Activated T-cell treated with anti-CD3 and anti-CD28 coated beads, Interleukin-2, amount 50 U/mL, for 4 hours (primary cell): ENCODE measurements at places on chromosomes 3 and 15. TPM values are rescaled to one million over a fixed set of nuclear protein-coding genes. Genes with fewer than 3 reads are reported as not detected.

DNA sequence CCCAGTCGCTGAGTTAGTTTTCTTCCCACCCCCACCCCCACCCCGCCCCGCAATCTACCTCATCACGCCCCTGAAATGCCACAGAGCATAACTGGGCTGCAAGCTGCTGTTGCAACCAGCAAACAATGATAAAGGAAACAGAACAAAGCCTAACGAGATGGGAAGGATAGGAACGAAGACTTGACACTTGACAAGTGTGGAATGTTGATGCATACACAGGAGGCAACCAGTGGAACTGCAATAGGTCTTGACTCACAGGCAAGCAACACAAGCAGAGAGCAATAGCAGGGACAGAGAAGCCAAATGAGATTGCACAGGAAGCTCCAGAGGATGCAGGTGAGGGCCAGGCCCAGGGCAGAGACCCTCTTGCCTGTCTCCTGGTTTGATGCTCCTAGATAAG lies 225.9 kb downstream of the IGSF11 start:
- DNase-seq: no peak

GRCh38 chr3:107208100-107208499 lies 169.1 kb upstream of the CCDC54 start:
- no peak for DNase-seq

ROPN1 gene
- total RNA-seq: not detected

AMOTL2 gene
- 0.16 TPM for total RNA-seq

DNA sequence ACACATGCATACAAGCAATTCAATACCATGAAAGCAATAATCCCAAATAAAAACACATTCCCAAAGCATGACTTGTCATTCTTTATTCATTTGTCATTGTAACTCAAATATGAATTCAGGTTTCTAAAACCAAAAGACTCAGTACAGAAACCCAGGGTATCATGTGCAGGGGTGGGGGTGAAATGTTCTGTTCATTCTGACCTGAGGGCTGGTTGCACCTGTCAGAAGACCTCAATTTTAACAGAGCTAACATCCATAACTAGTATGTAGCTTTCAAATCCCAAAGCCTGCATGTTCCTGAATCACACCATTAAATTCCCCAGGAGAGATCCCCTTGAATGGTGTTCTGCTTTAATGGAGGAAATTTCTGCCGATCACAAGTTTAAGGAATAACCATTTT lies 738.7 kb downstream of the MCTP2 start:
- no peak for DNase-seq

DNA sequence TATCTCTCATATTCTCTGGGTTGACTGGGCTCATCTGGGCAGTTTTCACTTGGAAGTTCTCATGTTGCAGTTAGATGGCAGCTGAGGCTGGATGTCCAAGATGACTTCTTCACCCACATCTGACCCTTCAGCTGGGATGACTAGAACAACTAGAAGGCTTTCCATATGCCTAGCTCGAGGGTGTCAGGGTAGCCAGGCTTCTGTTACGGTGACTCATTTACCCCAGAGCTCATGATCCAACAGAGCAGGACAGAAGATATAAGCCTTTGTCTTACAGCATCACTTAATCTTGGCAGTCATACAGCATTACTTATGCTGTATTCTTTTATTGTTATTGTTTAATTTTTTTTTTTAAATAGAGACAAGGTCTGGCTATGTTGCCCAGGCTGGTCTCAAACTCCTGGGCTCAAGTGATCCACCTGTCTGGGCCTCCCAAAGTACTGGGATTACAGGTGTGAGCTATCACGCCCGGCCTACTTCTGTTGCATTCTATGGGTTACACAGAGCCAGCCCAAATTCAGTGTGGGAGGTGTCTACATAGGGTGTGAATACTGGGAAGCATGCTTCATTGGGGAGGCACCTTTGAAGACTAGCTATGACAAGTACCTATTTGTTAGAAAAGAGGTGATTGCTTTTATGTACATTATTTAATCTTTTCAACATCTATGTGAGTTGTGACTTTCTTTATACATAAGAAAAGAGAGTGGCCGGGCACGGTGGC lies 10.7 kb downstream of the HMCES start:
- no peak for DNase-seq

ACP3 gene
- total RNA-seq: not detected

POLQ gene
- 4.4 TPM for total RNA-seq

DNA sequence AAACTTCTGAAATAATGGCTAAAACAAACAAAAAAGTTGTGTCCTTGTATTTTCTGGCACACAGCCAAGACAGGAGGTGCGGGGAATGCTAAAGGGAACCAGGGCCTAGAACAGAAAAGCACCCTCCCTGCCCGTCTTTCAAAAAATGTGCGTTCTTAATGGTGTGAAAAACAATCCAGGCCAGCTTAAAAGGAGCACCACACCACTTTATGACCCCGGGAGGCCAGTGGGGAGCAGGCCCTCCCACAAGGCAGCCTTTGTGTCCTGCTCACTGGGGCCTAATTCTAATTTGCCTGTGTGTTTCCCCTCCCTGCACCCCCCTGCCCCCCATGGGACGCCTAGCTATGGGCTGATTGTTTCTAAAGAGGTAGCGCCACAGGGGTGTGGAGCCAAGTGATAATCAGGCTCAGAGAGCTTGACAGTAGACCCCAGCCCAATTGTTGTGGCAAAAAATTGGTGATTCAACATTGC lies 181.4 kb downstream of the GREM1 start:
- no peak for DNase-seq

CLDND1 gene
- 249 TPM for total RNA-seq

RHCG gene
- total RNA-seq: not detected

TEX264 gene
- total RNA-seq: 37.8 TPM

DNA sequence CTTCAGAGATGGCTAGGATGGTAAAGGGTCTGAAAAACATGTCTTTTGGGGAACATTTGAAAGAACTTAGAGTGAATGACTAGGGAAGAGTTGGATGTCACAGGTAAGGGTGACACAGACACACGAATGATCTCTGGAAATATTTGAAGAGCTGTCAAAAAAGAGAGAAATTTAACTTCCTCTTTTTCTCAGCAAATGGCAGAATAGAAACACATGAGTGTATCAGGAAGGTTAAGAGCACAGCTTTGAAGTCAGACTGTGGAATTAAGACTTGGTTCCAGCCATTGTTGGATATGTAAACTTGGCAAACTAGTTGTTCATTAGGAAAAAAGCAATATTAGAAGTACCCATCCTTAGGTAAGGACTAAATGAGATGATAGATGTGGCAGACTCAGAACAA lies 117.7 kb downstream of the IMPG2 start:
- DNase-seq: no peak

GRCh38 chr3:31399271-31399670 lies 133.5 kb upstream of the STT3B start:
- no peak for DNase-seq

GRCh38 chr15:90425726-90426346 lies 37.8 kb downstream of the IQGAP1 start:
- no peak for DNase-seq

RASGRP1 gene
- total RNA-seq: 36.9 TPM

MOBP gene
- total RNA-seq: not detected

POC1A gene
- 9.7 TPM for total RNA-seq

PPP1R14D gene
- not detected for total RNA-seq

GRCh38 chr3:110391640-110392395 lies 679.8 kb upstream of the NECTIN3 start:
- DNase-seq: no peak

MYEF2 gene
- 7.6 TPM for total RNA-seq

DNA sequence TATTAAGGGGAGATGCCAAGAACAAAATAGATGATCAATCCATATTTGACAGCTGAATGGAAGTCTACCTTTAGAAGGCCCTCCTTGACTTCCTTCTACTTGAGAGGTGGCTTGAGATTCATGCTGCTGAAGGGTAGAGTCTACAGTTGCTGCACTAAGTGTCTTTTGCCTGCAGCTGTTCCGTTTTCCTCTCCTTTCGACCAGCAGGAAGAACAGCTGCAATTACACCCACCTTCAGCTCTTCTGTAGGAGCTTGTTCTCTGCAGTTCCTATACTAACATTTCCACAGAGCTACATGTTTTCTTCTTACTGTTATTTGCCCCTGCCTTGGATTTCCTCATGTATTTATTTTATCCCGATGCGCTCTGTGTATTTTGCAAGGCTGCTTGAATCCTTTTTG lies 79.1 kb downstream of the ARRDC4 start:
- DNase-seq: no peak

- no peak for DNase-seq
These were observed 7.1 kb downstream of the ITGA11 start for GRCh38 chr15:68424754-68425390.

GRCh38 chr3:37909067-37909911 lies 47.6 kb downstream of the CTDSPL start:
- no peak for DNase-seq

- no peak for DNase-seq
These were observed 10.9 kb downstream of the GPR87 start for GRCh38 chr3:151305775-151306151.

SCN11A gene
- total RNA-seq: not detected

DNA sequence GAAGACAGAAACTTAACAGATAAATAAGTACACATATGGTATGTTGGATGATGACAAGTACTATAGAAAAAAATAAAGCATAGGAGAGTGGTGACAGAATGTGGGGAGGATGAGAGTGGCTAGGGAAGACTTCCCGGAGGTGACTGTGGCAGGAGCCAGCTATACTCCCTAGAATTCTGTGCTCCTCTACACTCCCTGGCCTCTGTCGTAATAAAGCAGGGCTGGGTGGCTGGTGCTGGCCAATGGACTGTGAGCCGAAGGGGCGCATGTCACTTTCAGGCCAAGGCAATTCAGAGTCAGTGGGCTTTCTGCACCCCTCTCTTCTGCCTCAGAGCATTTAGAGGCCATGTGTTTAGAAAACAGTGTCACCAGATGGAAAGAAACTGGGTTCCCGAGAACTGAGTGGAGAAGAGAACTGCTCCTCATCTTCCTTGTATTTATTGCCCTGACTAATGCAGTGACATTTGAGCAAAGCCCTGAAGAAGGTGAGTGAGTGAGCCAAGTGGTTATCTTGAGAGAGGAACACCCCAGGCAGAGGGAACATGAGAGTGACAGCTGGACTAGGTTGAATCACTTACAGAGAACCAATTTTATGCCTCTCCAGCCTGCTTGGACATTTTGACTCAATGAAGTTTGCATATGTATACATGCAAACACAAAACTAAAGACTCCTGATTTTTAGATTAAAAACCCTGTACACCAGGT lies 5.2 kb upstream of the VPS8 start:
- DNase-seq: no peak

GRCh38 chr3:46676601-46677410 lies 16.7 kb downstream of the ALS2CL start:
- DNase-seq: no peak

CADPS gene
- not detected for total RNA-seq

GRCh38 chr15:89244574-89244903 lies 760 bp downstream of the FANCI start:
- DNase-seq: no peak

- DNase-seq: no peak
These were observed 17.1 kb downstream of the NEK10 start for GRCh38 chr3:27352047-27352446.

- DNase-seq: no peak
These were observed 10.5 kb downstream of the BNIP2 start for GRCh38 chr15:59678620-59679019.

GRCh38 chr3:33355611-33356010 lies 78.4 kb downstream of the FBXL2 start:
- no peak for DNase-seq

- DNase-seq: no peak
These were observed 166.1 kb downstream of the SSR3 start for GRCh38 chr3:156388497-156389448.

- DNase-seq: no peak
These were observed 14.2 kb downstream of the CP start for GRCh38 chr3:149207475-149207874.

FBXL22 gene
- 0.87 TPM for total RNA-seq

- DNase-seq: no peak
These were observed 111.4 kb downstream of the DLG1 start for GRCh38 chr3:197186887-197187588.

- DNase-seq: no peak
These were observed 98.5 kb downstream of the MTHFS start for GRCh38 chr15:79798311-79798710.

RBP2 gene
- total RNA-seq: not detected

DNA sequence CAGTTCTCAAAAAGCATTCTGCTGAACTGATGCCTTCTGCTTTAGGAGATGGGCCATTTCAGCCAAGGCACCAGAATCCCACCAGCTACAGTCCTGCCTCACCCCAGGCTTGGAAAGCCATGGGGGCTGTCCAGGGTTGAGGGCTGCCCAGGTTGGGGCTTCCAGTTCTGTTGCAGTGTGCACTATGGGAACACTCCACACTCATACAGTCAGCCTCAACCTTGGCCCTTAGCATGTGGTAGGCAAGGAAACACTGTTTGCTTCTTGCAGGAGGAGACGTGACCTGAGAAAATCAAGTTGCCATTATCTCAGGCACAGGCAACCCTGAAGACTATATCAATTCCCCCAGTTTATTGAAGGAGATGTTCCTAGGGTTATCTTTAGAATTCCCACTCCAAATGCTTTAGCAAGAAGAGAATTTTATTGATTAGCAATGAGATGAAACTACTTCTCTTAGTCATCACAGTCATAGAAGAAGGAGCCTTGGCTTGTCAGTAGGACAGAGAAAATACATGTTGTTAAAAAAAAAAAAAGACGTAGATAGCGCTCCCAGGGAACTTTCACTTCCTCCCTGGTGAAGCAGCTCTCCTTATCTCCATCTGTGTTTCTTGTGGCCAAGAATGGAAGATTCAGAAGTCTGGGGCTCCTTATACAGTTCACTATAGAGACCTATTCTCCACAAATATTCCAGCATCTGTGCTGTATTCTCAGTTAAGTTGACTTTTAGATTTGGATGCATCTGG lies 38.3 kb upstream of the IL12A start:
- no peak for DNase-seq

- DNase-seq: no peak
These were observed 13.1 kb downstream of the WDR53 start for GRCh38 chr3:196555295-196555694.

DNA sequence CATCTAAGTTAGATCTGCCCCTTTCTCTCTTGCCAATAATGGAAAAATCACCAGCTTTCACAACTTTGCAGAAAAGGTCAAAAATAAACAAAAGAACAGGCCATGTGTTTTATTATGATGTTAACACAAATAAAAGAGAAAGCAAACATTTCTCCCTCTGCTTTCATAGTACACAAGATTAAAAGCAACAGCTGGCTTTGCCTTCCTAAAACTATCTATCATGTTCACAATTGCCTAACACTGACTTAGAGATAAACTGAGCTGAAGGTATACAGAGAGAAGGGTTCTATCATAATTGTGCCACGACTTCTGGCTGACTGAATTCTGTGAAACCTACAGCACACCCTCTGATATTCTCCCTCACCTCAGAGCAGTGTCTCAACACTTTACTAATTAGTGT lies 29.4 kb downstream of the AADAC start:
- no peak for DNase-seq

- DNase-seq: no peak
These were observed 99.2 kb upstream of the SAMMSON start for GRCh38 chr3:69900331-69900730.

- DNase-seq: no peak
These were observed 337.2 kb upstream of the DNAJC19 start for GRCh38 chr3:181326637-181327223.
